ENCODE measurements at places on chromosomes 4 and X.

DNA sequence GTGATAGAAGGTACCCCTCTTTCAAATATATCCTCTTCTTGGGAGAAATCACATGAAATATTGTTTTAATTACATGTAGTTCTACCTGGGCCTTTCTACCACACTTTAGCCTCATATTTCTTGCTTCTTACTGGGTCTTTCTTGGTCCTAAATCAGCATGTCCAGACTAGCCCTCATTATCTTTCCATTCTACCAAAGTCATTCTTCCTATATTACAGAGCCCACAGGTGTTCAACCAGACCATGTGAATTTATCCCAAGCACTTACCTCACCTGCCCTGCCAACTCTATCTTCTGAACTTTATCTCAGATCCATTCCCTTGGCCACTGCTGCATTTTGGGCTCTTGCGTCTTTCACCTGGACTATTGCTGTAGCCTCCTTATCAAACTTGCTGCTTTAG lies 11.8 kb upstream of the SOWAHB start:
- H3K4me3 ChIP-seq, result no peak overlapping the region
- no peaks in the 10 kb centered on the region for H3K4me1 ChIP-seq

DNA sequence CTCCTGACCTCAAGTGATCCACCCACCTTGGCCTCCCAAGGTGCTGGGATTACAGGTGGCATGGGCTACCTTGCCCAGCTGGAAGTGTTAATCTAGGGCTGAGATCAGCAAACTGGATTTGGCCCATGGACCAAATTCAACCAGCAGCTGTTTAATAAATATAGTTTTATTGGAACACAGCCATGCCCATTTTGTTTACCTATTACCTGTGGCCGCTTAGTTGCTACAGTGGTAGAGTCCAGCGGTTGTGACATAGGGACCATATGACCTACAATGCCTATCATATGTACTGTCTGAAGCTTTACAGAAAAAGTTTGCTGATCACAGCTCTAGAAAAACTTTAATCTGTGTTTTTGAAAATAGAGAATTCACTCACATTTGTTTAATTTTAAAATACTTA lies 17.2 kb upstream of the PDHA1 start:
- no peak overlapping the region for H3K4me3 ChIP-seq
- H3K36me3 ChIP-seq, result no peaks in the 10 kb centered on the region
- no peaks in the 10 kb centered on the region for H3K27me3 ChIP-seq
- H3K27ac ChIP-seq, result no peak overlapping the region

- peaks cover 2% of the 10 kb centered on the region for H3K36me3 ChIP-seq
- no peak for DNase-seq
- H3K27ac ChIP-seq, result no peak overlapping the region
- H3K4me3 ChIP-seq, result no peak overlapping the region
These were observed 145.1 kb downstream of the ANTXR2 start for GRCh38 chr4:79927931-79928330.

DNA sequence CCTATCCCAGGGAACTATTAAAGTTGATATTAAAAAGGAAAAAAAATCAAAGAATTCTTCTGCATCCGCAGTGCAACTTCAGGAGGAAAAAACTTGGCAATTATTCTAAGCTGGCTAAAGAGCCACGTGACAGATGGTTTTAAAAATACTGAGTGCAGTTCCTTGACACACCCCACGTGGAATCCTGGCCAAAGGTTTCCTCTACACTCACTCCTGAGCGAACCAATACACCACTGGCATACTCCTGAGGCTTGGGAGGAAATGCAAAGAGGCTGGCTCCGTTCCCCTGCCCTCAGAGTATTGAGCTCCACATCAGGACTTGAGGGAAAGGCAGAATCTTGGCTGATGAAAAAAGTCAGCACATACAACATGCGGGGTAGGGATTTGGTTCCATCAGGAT lies 133.8 kb upstream of the ATP6AP2 start:
- no peak overlapping the region for H3K4me3 ChIP-seq
- no peak for DNase-seq
- H3K27ac ChIP-seq, result no peak overlapping the region
- no peaks in the 10 kb centered on the region for H3K4me1 ChIP-seq
- no peaks in the 10 kb centered on the region for H3K27me3 ChIP-seq

- no peak overlapping the region for H3K4me3 ChIP-seq
- DNase-seq, result no peak
- H3K4me1 ChIP-seq, result no peaks in the 10 kb centered on the region
These were observed 21.4 kb downstream of the HMX1 start for GRCh38 chr4:8850074-8850829.

- DNase-seq, result no peak
- peaks cover 22% of the 10 kb centered on the region for H3K36me3 ChIP-seq
- H3K4me1 ChIP-seq, result no peaks in the 10 kb centered on the region
- no peaks in the 10 kb centered on the region for H3K27me3 ChIP-seq
These were observed 13.6 kb downstream of the DHX15 start for GRCh38 chr4:24570574-24571236.

GRCh38 chrX:21565025-21565424 lies 93.1 kb downstream of the KLHL34 start:
- H3K4me3 ChIP-seq, result no peak overlapping the region
- H3K4me1 ChIP-seq, result no peaks in the 10 kb centered on the region
- H3K27ac ChIP-seq, result no peak overlapping the region
- no peak for DNase-seq
- H3K36me3 ChIP-seq, result no peaks in the 10 kb centered on the region

- DNase-seq, result no peak
- H3K36me3 ChIP-seq, result no peaks in the 10 kb centered on the region
- no peaks in the 10 kb centered on the region for H3K4me1 ChIP-seq
These were observed 164.3 kb upstream of the MAMLD1 start for GRCh38 chrX:150198776-150199175.

DNA sequence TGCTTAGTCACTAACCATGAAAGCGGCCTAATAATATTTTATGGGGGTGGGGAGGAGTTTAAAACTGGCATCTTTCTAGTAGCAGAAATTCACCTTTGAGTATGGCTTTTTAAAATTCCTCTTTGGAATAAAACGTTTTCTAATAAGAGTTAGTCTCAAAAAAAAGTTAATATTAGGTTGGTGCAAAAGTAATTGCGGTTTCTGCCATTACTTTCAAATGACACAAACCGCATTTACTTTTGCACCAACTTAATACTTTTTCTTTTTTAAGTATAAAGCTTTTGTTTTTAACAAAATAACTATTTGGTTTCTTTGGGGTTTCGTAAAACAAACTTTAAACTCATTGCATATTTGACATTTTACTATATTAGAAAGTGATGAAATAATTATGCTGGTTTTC lies 68.4 kb downstream of the FBXO8 start:
- DNase-seq, result no peak
- H3K27me3 ChIP-seq, result peaks cover 60% of the 10 kb centered on the region
- H3K36me3 ChIP-seq, result no peaks in the 10 kb centered on the region
- H3K4me1 ChIP-seq, result peaks cover 21% of the 10 kb centered on the region
- H3K27ac ChIP-seq, result no peak overlapping the region

GRCh38 chr4:139684351-139684750 lies 18.7 kb downstream of the MGST2 start:
- peaks cover 60% of the 10 kb centered on the region for H3K36me3 ChIP-seq
- peaks cover 4% of the 10 kb centered on the region for H3K4me1 ChIP-seq
- DNase-seq, result no peak
- H3K27me3 ChIP-seq, result no peaks in the 10 kb centered on the region
- no peak overlapping the region for H3K4me3 ChIP-seq

DNA sequence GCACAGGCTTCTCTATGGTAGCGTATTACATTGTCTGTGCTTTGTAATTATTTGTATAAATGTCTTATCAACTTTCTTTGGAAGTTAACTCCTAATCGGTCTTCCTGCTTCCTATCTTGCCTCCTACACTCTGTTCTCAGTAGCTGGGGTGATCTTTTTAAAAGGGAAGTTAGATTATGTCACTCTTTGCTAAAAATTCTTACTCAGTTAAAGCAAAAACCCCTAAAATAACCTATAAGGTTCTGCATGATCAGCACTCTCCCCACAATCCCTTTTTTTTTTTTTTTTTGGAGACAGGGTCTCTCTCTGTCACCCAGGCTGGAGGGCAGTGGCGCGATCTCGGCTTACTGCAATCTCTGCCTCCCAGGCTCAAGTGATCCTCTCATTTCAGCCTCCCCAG lies 2.6 kb upstream of the PRPS1 start:
- H3K4me3 ChIP-seq, result no peak overlapping the region
- H3K4me1 ChIP-seq, result peaks cover 10% of the 10 kb centered on the region
- H3K36me3 ChIP-seq, result no peaks in the 10 kb centered on the region
- no peak for DNase-seq

DNA sequence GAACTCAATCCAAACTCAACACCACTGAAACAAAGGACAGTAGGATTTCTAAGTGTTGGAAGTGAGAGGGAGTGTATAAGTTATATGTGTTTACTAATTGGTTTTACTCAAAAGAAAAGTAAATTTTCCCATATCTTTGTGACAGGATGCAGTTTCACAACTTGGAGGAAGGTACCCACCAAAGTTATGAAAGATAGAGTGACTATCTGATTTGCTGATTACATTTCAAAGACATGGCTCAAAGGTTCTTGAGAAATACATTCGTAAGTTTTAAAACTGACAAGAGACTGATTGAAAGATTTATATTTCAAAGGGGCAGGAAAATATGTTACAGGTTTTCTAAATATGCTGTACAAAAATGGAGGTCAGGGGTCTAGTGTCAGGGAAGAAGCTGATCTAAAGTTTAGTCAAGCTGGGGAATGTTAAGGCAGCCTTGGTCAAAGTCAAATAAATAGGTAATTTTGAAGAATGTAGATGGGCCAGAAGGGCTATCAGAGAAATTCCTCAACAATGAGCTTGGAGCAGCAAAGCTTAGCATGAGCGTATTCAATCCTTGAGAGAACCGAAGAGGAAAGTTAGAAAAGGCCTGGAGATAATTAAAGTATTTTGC lies 9.7 kb upstream of the COMMD8 start:
- H3K27me3 ChIP-seq, result no peaks in the 10 kb centered on the region
- H3K4me1 ChIP-seq, result no peaks in the 10 kb centered on the region
- no peak overlapping the region for H3K4me3 ChIP-seq
- H3K36me3 ChIP-seq, result no peaks in the 10 kb centered on the region
- no peak overlapping the region for H3K27ac ChIP-seq
- DNase-seq, result no peak

All from common myeloid progenitor, CD34-positive (primary cell).